ENCODE measurements at places on chromosomes 7 and 10.

GRCh38 chr10:92413519-92413918 lies 122.6 kb downstream of the MARCHF5 start:
- DNase-seq: no peak

DNA sequence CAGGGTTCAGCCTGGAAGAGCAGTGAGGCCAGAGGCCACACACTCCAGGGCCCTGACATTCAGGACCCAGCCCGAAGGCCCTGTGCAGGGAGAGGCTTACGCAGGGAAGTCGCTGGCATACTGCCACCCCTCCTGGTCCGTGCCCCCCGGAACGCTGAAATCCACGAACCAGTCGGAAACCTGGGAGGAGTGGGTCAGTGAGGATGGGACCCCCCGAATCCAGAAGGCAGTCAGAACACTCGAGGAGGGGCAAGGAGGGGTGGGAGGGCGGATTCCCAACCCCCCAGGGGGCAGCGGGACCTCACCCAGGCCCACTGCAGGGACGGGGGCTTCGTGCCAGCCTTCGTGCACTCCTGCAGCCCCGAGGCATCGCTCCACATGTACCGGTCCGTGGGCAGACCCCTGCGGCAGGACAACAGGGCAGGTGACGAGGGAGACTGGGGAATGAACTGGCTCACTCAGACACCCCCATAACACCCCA lies 13.5 kb downstream of the BHLHA15 start:
- DNase-seq: no peak

- DNase-seq: no peak
Measured at GRCh38 chr7:2734751-2735571, 47.0 kb downstream of the AMZ1 start.

DNA sequence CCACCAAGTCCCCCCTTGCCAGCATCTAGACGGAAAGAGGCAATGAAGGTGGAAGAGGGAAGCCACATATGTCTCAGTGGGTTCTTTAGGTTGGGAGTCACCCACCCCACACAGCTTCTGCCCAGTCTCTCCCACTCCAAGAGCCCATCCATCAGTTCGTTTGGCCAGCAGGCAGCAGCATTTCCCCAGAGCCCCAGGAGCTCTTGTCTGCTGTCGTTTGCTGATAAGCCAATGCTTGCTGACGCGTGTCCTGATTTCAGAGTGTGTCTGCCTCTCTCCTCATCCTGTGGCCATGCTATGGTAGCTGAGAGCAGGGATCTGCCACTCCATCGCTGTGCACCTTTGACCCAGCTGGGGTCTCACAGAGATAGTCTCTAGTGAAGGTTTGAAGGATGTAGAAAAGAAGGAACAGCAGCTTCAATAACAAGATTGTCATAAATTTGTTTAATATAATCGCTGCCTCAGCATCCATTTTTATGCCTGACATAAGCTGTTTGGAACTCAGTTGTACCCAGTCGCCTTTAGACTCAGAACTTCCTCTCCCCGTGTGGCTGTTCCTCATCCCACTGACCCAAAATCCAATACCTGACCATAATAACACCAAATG lies 39.4 kb upstream of the GDF10 start:
- no peak for DNase-seq

- DNase-seq: peak; percentile 28
Measured at GRCh38 chr10:80530251-80530650, 7.5 kb upstream of the SH2D4B start.

DNA sequence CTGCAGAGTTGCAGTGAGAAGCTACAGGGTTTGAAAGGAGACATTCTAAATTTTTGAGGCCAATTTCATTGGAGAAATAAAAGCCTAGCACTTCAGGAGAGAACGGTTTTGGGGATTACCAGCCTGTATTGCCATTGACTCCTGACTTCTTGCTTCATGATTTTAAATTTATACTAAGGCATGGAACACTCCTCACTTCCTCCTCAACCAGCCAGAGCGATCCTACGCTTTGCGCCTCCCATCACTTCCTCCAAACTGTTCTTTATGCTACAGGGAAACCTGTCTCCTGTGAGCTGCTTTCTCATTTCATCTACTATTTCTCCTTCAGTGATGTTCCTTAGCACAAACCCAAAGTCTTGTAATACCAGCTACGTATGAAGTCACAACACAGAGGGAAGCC lies 495.1 kb downstream of the SUGCT start:
- no peak for DNase-seq

DNA sequence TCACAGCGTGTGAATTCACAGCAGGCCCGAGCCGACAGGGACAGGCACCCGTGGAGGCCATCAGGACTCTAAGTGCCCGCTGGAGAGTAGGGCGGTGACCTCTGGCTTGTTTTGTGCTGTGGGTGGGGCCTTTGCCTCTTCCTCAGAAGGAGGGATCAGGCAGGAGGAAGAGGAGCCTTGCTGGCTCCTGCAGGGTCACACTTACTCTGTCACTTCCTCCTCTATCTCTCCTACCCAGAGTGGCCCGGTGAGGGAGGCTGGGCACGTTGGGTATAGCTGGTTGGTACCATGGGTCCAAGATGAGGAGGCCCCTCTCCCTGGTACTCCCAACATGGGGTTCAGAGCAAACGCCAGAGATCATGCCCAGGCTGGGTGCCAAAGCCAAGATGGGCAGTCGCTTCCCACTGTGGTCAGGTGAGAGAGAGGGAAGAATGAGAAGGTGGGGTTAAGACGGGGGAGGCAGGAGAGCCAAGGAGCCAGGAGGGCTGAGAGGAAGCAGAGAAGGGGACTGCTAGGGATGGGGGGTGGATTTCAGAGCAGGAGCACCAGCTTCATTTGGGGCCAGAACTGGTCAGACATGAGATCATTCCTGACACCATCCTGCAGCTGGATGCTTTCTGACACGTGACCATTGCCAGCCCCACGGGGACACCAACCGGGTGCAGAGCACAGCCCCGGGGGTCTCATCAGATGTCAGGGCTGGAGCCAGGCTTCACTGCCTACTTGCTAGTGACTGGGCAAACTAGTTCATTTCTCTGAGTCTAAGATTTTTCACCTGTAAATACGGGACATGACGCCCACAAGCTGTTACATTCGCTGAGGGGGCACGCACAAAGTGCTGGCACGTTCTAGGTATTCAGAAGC lies 54.8 kb upstream of the CACUL1 start:
- no peak for DNase-seq

- no peak for DNase-seq
Measured at GRCh38 chr10:121285406-121286196, 312.6 kb downstream of the FGFR2 start.

GRCh38 chr10:101289541-101289940 lies 60.3 kb upstream of the LBX1 start:
- DNase-seq: no peak

DNA sequence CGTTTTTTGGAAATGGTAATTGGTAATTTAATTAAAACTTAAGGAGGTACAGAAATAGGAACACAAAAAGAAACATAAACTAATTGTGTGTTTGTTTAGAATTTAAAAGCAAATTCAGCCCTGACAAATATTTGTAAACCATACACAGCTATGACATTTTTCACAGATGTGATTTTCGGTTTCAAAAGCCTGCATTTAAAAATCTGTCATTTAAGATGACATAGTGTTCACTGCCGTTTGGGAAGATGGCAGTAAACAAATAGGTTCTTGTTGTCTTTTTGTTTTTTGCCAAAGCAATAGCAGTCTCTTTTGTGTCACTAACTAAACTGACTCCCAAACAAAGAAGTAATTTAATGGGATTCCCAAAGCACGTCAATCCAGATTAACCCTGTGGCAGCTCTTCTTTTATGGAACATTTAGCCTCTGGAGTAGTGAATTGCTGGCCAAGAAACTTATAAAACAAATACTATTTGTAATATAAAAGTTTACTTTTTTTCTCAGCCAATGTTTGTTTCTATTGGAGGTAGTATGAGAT lies 697.6 kb downstream of the PHTF2 start:
- no peak for DNase-seq

DNA sequence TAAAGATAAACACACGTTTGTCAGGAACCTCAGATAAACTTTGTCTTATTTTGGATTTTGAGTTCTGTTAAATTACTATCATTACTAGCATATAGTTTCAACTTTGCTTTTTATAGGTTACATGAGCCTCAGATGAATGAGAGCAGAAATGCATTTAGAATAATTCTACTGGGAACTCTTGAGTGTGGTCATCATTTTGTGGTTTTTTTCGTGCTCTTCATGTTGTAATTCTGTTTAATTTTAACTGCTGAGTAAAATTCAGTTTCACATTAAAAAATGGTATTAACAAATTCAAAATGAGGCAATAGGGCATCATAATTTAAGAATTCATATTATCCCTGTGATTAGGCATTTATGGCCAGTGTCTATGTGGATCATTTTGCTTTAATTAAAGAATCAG lies 72.9 kb downstream of the GNAI1 start:
- no peak for DNase-seq

- DNase-seq: no peak
Measured at GRCh38 chr7:64747802-64748201, 46.4 kb upstream of the ZNF138 start.

GRCh38 chr10:62326176-62326575 lies 48.0 kb upstream of the ZNF365 start:
- no peak for DNase-seq

- DNase-seq: peak; percentile 86
Measured at GRCh38 chr10:788796-789748, 99.6 kb upstream of the DIP2C start.

DNA sequence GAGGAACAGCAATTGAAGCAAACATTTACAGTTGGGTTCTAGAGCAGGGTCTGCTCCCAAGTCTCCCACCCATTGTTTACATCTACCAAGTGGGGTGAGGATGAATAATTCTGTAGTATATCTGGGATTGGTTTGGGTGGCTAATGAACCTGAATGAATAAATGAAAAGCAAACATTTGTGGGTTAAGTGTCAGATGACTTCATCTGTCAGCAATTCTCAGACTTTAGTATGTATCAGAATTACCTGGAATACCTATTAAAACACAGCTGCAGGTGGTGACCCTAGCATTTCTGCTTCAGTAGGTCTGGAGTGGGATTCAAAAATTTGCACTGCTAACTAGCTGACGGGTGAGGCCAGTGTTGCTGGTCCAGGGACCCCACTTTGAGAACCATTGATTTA lies 18.0 kb upstream of the NPVF start:
- DNase-seq: no peak

- DNase-seq: no peak
Measured at GRCh38 chr10:26837139-26837538, 23.6 kb downstream of the ABI1 start.

DNA sequence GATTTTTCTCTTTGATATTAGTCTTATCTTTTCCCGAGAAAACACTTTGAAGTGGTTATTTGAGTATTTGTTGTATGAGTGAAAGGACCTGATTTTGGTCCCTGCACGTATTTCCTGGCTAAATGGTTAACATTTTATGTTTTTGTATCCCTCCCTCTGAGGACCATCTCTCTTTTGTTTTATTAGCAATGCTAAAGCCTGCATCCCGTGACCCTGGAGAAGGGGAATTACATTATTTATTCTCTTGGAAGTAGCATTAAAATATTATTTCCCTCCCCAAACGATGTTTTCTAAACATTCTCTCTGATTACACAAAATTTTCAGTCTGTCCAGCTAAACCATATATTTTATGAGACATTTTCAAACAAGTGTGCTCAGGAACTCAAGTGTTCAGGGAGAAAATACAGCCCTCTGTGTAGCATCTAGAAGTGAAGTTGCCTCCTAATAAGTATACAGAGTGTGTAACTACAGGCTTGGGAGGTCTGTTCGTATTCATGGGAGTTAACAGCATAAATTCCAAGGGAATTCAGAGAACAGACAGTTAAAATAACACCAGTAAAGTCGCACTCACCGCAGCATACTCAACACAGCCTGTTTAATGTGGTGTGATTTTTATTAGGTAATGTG lies 163.8 kb upstream of the NPVF start:
- DNase-seq: no peak

Data from DMS53 (cell line).